Effector memory CD4-positive, alpha-beta T cell (primary cell): ENCODE measurements at places on chromosomes 6 and 20.

GRCh38 chr6:137853569-137854213 is 13.4 kb upstream of the TNFAIP3 start:
- H3K36me3 ChIP-seq, result no peaks in the 10 kb centered on the region
- H3K27me3 ChIP-seq, result no peaks in the 10 kb centered on the region
- no peak overlapping the region for H3K27ac ChIP-seq
- no peak overlapping the region for H3K4me3 ChIP-seq
- H3K4me1 ChIP-seq, result no peaks in the 10 kb centered on the region
- no peak for DNase-seq

GRCh38 chr20:50376888-50377459 is 133.2 kb upstream of the PTPN1 start:
- no peaks in the 10 kb centered on the region for H3K4me1 ChIP-seq
- H3K27ac ChIP-seq, result no peak overlapping the region
- DNase-seq, result no peak
- H3K4me3 ChIP-seq, result no peak overlapping the region
- H3K27me3 ChIP-seq, result no peaks in the 10 kb centered on the region

- DNase-seq, result no peak
- H3K4me1 ChIP-seq, result no peaks in the 10 kb centered on the region
- H3K27me3 ChIP-seq, result no peaks in the 10 kb centered on the region
Observed at GRCh38 chr6:8065519-8065911, 1.3 kb upstream of the BLOC1S5 start.

DNA sequence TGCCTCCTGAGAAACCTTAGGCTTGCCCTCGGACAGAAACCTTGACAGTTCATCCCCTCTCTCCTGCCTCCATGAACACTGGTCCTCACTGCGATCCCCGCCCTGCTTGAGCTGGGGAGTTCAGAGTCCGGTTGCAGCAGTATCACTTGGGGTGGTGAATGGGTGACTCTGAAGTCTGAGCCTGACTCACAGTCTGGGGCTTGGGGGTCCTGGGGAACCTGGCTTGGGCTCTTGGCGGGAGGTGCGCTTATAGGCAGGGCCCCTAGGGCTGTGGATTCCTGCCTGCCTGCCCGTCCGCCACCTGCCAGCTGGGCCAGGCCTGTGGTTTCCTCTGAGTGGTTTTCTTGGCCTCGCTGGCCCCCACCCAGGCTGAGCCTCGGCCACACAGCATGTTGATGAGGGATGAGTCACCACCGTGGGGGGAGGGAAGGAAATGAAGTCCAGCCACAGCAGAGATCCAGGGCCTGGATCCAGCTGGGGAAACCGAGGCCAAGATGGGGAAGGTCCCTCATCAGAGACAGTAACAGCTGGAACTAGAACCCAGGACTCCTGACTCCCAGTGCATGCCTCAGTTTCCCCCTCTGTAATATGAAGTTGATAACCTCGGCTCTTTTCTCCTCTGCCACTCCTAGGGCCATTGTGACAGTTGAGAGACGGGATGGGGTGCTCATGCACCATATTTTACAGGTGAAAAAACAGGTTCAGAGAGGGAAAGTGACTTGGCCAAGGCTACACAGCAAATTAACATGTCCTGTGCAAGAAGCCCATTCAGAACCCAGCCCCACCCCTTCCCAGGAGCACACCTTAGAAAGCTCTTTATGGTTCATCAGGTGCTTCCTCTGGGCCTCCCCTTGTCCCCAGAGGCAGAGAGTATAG is 9.2 kb downstream of the FOXS1 start:
- H3K4me3 ChIP-seq, result no peak overlapping the region
- no peak for DNase-seq
- no peaks in the 10 kb centered on the region for H3K36me3 ChIP-seq
- H3K27ac ChIP-seq, result no peak overlapping the region
- no peaks in the 10 kb centered on the region for H3K27me3 ChIP-seq

- no peaks in the 10 kb centered on the region for H3K27me3 ChIP-seq
- H3K36me3 ChIP-seq, result no peaks in the 10 kb centered on the region
- no peak overlapping the region for H3K4me3 ChIP-seq
- H3K27ac ChIP-seq, result peak overlapping the region; percentile 41
- H3K4me1 ChIP-seq, result peaks cover 33% of the 10 kb centered on the region
- DNase-seq, result no peak
Observed at GRCh38 chr6:111824608-111825337, 48.5 kb downstream of the FYN start.

GRCh38 chr6:138666636-138667035 is 106.9 kb upstream of the CCDC28A start:
- H3K4me3 ChIP-seq, result no peak overlapping the region
- DNase-seq, result no peak
- no peak overlapping the region for H3K27ac ChIP-seq
- no peaks in the 10 kb centered on the region for H3K36me3 ChIP-seq
- no peaks in the 10 kb centered on the region for H3K4me1 ChIP-seq

DNA sequence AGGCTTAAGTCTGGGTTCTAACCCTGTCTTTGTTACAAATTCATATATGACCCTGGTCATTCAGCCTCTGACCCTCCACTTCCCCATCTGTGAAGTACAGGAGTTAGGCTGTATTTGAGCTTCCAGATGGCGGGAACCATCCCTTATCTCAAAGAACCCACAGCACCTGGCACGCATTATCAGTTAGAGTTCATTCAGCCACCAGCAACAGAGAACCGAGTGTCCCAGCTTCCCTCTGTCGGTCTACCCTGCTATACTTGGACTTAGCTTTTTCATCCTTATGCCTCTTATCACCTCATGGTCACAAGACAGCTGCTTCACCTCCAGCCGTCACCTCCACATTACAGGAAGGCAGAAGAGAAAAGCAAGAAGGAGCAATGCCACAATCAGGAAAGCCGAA is 147.8 kb downstream of the EYA2 start:
- H3K27me3 ChIP-seq, result no peaks in the 10 kb centered on the region
- no peak for DNase-seq
- H3K36me3 ChIP-seq, result no peaks in the 10 kb centered on the region
- H3K4me1 ChIP-seq, result no peaks in the 10 kb centered on the region

GRCh38 chr20:63522981-63523611 is 2.5 kb downstream of the PPDPF start:
- no peak overlapping the region for H3K4me3 ChIP-seq
- peaks cover 10% of the 10 kb centered on the region for H3K36me3 ChIP-seq
- DNase-seq, result no peak
- peaks cover 25% of the 10 kb centered on the region for H3K4me1 ChIP-seq
- H3K27ac ChIP-seq, result no peak overlapping the region

- no peaks in the 10 kb centered on the region for H3K4me1 ChIP-seq
- H3K27me3 ChIP-seq, result no peaks in the 10 kb centered on the region
Observed at GRCh38 chr20:36272547-36273220, 33.5 kb upstream of the DLGAP4 start.

GRCh38 chr20:41426086-41426830 is 59.6 kb upstream of the EMILIN3 start:
- no peak overlapping the region for H3K4me3 ChIP-seq
- peaks cover 63% of the 10 kb centered on the region for H3K36me3 ChIP-seq
- no peaks in the 10 kb centered on the region for H3K27me3 ChIP-seq
- H3K27ac ChIP-seq, result no peak overlapping the region
- H3K4me1 ChIP-seq, result no peaks in the 10 kb centered on the region

- H3K27ac ChIP-seq, result no peak overlapping the region
- no peaks in the 10 kb centered on the region for H3K36me3 ChIP-seq
- no peak overlapping the region for H3K4me3 ChIP-seq
- no peak for DNase-seq
- H3K27me3 ChIP-seq, result no peaks in the 10 kb centered on the region
Observed at GRCh38 chr6:160986851-160987250, 4.7 kb upstream of the MAP3K4 start.

- H3K4me1 ChIP-seq, result no peaks in the 10 kb centered on the region
- DNase-seq, result no peak
- H3K4me3 ChIP-seq, result no peak overlapping the region
- H3K27ac ChIP-seq, result no peak overlapping the region
- no peaks in the 10 kb centered on the region for H3K36me3 ChIP-seq
Observed at GRCh38 chr6:105746509-105746908, 339.6 kb upstream of the PRDM1 start.

DNA sequence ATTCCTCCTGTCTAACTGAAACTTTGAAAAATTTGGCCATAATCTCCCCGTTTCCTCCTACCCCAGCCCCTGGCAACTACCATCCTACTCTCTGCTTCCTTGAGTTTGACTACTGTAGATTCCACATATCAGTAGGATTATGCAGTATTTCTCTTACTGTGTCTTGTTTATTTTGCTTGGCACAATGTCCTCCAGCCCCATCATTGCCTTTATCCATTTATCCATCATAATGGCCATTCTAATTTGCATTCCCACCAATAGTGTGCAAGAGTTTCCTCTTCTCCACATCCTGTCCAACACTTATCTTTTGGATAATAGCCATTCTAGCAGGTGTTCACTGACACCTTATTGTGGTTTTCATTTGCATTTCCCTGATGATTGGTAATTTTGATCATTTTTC is 202.3 kb downstream of the THBS2 start:
- DNase-seq, result no peak
- no peaks in the 10 kb centered on the region for H3K27me3 ChIP-seq
- no peaks in the 10 kb centered on the region for H3K4me1 ChIP-seq
- no peak overlapping the region for H3K4me3 ChIP-seq

DNA sequence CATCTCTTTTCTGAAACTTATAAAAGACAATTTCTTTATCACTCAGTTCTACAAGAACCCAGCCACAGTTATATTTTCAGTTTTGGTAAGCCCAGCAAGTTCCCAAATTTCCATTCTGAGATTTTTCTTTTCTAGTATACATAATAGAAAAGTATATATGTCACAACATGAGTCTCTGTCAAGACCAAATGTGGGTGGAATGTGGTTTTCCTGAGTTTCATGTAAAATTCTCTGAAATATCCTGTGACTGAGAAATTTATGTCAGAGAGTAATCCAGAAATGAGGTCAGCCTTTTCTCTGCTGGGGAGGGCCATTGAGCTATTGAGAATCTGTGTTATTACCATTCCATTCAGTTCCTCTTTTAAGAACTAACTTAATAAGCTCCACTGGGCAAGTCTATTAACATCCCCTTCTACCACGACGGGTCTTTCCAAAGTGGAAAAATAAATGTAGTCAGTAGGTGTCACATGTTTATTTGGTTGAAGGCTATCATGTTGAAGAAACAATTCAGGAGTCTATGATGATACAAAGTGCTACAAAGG is 100.7 kb upstream of the HMGN3 start:
- no peaks in the 10 kb centered on the region for H3K4me1 ChIP-seq
- H3K27me3 ChIP-seq, result no peaks in the 10 kb centered on the region
- DNase-seq, result no peak

- H3K36me3 ChIP-seq, result peaks cover 35% of the 10 kb centered on the region
- H3K27ac ChIP-seq, result no peak overlapping the region
- H3K4me1 ChIP-seq, result peaks cover 10% of the 10 kb centered on the region
- H3K27me3 ChIP-seq, result no peaks in the 10 kb centered on the region
- no peak for DNase-seq
Observed at GRCh38 chr6:107706516-107707115, 117.5 kb downstream of the SCML4 start.

GRCh38 chr6:144008120-144008811 is at the start of gene PLAGL1:
PLAGL1 (minus strand) TSS chr6:144008259; CDS start chr6:143948136, 60,123 bp downstream.
- no peaks in the 10 kb centered on the region for H3K36me3 ChIP-seq
- H3K27me3 ChIP-seq, result peaks cover 4% of the 10 kb centered on the region
- H3K27ac ChIP-seq, result no peak within 1 kb of the TSS
- no peak for DNase-seq
- H3K4me3 ChIP-seq, result peak within 1 kb of the TSS; percentile 52
